ENCODE measurements at places on chromosomes 6 and 20.
A peak's percentile ranks its signal among the peaks of the same experiment; 100 is the strongest.

DNA sequence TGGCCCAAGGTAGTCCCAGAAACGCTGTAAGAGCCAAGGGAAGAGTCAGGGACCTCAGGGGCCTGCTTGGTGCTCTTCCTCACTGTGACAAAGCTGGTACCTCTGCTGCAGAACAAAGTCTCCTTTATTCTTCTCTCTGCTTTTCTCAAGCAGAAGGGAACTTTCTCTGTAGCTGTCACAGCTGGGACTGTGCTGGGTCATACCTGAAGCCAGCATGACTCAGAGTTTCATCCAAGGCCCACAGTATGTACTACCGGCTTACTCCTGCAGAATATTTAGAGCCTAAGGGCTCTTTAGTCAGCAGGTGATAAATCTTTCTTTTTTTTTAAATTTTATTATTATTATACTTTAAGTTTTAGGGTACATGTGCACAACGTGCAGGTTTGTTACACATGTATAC lies 183.2 kb downstream of the TINAG start:
- no peak for DNase-seq

DNA sequence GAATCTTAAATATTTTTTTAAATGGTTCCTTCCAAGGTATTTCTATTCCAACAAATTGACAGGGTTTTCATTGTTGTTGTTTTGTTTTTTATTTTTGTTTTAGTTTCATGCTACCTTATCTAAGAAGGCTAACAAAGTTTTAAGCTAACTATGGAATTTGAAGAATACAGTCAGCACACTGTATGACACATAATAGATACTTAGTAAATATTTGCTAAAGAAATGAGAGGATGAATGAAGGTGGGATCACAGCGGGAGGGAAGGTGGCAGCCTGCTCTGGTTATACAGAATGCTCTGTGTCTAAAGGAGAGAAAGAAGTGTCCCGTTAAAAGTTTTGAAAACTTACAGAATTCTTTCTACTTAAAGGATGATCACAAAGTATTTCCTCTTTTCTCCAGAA lies 43.7 kb upstream of the DST start:
- no peak for DNase-seq

- no peak for DNase-seq
Measured at GRCh38 chr6:40419377-40419776, 167.8 kb downstream of the LRFN2 start.

DNA sequence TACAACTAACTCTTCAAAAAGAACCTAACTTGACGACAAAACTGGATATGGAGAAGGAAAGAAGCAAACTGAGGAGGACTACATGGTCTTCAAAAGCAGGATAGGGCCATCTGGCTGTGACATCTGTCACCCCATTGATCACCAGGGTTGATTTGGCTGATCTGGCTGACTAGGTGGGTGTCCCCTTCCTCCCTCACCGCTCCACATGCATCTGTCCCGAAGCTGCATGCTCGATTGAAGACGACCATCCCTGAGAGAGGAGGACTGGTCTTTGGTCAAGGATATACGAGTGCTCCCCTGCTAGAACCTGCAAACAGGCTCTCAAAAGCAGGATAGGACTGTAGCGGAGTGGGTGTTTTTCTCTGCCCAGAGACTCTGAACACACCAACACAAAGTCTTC lies 21.7 kb downstream of the CPNE1 start:
- DNase-seq, result no peak

DNA sequence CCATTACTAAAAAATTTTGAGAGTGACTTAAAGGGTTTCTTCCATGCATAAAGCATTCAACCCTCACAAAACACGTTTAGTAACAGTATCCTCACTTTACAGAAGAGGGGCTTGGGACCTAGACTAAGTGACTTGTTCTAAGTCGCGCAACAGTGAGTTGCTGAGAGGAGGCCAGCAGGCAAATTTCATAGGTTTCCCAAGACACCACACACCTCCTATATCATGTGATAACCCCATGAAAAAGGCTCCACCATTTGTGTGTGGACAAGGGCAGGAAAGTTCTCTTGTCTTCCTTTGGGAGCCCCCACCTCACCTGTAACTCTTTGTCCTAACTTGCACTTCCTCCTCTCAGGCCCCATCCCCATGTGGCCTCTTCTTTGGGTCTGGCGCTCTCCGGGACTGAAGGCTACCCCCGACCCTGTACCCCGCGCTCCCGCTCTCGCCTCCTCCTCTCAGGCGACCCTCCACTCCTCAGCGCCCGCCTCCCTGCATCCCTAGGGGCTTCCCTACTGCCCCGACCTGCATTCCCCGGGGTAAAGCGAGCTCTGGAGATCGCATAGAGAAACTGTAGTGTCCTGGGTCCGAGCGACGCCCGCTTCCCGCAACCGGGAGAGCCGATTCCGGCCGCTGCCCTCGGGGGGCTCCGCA lies 392 bp downstream of the PSMB8 start:
- DNase-seq, result peak; percentile 22

DNA sequence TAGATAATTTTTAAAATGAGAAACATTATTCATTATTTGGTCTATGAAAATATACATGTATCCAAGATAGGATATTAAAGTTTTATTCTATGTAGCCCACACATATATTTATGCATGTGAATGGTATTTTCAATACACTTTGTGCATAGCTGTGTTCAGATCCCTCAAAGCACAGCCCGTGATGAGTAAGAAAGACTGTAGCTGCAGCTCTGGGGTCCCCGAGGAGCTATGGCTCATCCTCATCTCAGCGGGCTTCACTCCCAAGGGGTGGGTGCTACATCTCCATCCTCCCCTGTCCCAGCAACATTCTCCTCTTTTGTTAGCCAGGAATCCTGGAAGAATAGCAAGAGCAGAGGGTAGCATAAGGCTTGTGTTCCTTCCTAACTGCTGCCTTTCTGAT lies 130.8 kb downstream of the SAMD5 start:
- no peak for DNase-seq

DNA sequence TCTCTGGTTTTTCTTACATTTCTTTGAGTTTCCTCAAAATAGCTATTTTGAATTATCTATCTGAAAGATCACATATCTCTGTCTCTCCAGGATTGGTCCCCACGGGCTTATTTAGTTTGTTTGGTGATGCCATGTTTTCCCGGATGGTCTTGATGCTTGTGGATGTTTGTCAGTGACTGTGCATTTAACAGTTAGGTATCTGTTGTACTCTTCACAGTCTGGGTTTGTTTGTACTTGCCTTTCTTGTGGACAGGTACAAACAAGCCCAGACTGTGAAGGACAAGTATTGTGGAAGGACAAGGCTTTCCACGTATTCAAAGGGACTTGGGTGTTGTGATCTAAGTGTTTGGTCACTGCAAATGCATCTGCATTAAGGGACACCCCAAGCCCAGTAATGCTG lies 49.9 kb upstream of the TOP1 start:
- no peak for DNase-seq

DNA sequence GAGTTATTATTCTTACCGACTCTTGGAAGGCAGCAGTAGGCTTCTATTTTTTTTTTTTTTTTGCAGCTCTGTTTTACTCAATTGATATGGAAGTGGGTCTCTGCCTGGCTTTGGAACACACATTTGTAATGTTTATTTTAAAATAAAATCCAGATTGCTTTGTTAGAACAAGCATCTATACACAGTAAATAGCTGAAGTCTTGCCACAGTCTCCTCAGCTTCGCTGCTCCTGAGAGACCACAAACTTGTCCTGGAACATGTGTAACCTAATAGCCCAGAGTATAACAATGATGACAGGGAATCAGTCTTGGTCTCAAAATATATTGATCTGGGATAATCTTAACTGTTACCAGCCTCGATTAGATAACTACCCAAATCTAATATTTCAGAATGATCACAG lies 299.8 kb upstream of the NOX3 start:
- no peak for DNase-seq

DNA sequence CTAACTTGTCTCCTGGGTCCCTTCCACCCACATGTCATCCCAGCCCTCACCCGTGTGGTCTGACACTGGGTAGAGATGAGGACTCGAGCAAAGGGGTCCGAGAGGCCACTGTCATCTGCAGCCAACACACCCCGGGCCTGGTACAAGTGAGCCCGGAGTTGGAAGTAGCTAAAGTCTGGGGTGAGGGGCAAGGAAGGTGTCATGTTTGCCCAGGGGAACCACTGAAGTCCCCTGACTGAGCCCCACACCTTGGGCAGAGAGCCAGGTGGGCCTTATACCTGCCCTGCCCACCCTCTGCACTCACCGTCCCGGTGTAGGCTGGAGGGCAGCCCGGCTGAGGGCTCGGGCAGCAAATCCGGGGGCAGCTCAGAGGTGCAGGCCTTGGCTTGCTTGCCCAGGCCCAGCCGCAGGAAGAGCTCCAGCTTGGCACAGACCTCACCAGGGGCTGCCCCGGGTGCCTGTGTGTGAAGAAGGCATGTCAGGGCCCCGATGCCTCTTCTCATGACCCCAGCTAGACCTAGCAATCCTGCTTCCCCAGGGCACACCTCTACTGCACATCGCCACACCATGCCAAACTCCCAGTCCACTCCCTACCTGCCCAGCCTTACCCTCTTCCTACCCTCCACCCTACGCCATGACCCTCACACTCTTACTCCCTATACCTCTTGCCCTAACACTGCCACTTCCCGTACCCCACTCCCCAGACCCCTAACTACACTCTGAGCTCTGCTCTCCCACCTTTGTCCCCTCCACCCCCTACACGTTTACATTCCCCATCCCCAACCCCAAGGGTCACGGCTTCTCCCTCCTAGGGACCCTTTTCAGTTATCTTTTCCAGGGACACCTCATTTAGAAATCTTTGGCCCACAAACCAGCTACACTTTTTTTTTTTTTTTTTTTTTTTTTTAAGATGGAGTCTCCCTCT lies 31.7 kb upstream of the SPAG4 start:
- no peak for DNase-seq
